ENCODE measurements at places on chromosomes 3 and 15.
A peak's percentile ranks its signal among the peaks of the same experiment; 100 is the strongest.

DNA sequence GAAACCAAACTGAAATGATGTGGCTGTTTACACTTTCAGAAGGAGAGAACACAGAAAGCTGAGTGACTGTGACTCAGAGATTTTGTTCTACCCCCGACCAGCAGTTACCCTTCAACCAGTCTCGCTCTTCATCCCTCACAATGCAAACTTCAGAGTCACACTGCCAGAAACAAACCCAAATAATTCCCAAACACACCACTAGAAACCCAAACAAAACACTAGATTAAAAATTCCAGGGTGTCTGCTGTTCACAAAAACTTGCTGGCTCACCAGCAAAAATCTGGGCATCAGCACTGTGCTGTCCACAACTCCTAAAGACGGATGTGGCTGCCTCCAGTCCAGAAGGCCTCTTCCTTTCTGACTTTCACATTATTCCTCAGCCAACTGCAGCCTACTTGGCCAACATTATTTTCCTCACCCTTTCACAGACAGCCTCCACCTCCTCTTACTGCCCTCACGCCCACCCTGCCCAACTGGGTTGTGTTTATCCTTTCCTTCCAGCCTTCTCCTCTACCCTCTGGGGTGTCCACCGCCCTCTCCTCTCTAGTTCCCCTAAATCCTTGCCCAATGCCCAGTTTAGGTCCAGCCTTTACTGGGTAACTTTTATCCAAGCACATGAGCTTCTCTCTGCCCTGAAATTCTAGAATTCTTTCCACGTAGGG is 71.4 kb downstream of the MECOM start:
- DNase-seq: no peak

DNA sequence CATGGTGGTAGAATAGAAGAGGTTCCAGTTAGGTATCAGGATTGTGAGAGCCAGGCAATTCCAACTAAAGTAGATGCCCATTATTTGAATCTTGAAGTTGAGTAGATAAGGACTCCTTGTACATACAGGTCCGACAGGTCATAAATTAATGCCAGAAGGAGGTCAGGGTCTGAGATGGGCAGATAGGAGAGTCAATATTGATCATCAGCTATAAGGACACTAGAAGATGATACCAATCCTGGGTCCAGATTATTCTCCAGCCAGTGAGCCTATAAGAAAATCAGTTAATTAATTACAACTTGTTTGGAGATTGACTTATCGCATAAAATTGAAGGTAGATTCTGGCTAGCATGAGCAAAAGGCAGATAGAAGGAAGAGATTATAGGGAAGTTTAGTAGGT is 378.4 kb upstream of the NAALADL2 start:
- DNase-seq: no peak

DNA sequence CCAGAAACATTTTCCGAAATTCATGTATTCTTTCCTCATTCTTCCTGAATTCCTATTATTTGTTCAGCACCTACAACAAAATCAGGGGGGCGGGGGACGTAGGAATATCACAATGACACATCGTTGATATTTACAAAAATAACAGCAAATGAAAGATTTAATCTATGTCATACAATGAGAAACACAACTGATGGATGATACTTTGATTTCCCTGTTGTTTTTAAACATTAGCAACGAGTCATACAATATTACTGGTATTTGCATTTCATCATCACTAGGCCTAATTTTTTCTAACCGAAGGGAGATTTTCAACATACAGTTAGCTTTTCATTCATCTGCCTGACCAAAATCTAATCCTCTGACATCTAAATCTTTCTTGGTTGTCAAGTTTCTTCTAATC is 45.3 kb upstream of the INO80 start:
- no peak for DNase-seq

DNA sequence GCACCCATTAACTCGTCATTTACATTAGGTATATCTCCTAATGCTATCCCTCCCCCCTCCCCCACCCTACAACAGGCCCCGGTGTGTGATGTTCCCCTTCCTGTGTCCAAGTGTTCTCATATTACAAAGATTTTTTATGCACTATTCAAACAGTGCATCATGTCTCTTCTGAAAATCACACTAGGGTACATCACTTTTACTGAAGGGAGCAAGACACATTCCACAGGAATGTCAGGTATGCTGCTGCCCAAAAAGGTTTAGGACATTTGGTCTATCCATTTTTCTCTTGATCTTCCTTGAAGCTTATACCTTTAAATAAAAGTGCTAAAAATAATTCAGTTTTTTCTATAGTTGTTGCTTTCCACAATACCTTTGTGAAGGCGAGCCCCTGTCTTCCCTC is 9.2 kb upstream of the EPHA3 start:
- DNase-seq: no peak

DNA sequence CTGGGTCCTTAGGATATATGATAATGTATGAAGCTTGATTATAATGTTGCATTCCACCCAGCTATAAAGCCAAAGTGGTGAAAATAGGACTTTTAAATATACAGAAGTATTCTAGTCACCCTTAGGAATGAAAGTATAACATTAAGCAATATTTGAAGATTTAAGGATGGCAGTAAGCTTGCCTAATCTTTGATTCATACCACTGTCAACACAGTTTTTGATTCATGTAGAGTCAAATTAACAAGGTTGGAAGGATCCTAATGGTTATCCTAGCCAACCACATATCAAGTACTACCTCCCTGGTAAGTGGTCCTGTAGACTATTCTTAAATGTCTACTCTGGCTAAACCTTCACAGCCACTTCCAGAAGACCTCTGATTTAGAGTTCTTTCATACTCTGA is 18.6 kb downstream of the ARIH1 start:
- DNase-seq: no peak

GRCh38 chr15:35605764-35606449 is 59.9 kb upstream of the DPH6 start:
- DNase-seq: no peak

DNA sequence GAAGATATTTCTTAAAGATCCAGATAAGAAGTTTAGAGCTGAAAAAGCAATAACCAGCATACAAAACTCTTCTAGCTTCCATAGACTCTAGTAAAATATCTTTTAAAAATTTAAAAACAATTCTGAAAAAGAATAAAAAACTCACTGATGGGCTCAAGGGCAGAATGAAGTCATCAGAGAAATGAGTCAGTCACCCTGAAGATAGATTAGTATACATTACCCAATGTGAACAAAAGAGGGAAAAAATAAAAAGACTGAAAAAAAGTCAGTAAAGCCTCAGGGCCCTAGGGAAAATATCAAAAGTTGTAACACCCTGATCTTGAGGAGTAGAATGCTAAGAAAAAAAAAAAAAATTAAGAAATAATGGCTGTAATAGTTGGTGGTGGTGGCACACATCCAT is 11.4 kb downstream of the DET1 start:
- DNase-seq: no peak

- no peak for DNase-seq
These were observed 674.4 kb downstream of the NTRK3 start for GRCh38 chr15:87582169-87582568.

DNA sequence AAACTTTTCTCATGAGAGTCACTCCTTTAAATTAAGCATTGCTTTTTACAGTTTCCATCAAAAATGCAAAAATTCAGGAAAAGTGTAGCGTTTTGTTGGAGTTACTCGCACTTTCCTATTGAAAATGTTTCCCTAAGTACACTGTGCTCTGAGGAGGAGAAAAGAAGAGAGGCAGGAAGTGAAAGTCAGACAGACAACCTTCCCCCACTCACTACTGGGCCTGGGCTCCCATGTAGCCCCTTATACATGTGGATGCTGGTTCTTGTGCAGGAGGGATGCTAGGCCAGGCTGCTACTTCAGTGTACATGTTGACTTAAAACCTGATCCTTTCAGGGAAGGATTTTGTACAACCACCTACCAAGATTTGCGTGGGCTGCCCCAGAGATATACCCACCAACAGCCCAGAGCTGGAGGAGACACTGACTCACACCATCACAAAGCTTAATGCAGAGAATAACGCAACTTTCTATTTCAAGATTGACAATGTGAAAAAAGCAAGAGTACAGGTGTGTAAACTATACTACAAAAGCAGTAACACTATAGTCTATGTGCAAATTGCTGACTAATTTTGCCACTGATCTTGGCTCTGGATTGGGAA is 15.1 kb downstream of the KNG1 start:
- no peak for DNase-seq

DNA sequence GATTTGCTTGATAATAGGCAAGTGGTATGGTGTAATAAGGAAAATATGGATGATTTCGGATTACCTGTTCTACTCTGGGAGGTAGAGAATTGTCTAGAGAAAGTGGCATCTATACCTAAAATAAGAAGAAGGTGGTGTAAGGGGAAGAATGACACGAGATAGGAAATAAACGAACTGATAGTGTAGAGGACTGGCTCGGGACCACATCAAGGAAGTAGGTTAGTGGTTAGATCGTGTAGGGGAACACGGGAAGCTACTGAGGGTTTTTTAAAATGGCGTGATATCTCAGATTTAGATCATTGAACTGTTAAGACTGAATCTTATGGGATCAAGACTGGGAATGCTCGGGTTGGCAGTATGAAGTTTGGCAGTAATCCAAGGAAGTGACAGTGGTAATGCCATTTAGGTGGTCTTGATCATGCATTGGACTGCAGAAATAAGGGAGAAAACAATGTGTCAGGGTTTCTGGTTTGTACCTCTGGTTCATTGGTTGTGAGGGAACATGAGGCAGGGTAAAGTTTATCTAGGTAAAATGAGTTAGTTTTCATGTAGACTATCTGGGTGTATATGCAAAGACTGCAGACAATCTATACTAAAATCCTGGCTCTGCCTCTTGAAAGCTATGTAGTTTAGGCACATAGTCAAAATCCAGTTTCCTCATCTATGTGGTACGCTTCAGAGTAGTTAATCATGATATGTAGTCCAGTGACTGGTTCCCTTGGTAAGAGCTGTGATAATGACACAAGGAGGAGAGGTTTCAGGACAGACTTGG is 7.4 kb downstream of the RPL14 start:
- DNase-seq: no peak

- no peak for DNase-seq
These were observed 120.2 kb upstream of the CHD2 start for GRCh38 chr15:92779874-92780273.

DNA sequence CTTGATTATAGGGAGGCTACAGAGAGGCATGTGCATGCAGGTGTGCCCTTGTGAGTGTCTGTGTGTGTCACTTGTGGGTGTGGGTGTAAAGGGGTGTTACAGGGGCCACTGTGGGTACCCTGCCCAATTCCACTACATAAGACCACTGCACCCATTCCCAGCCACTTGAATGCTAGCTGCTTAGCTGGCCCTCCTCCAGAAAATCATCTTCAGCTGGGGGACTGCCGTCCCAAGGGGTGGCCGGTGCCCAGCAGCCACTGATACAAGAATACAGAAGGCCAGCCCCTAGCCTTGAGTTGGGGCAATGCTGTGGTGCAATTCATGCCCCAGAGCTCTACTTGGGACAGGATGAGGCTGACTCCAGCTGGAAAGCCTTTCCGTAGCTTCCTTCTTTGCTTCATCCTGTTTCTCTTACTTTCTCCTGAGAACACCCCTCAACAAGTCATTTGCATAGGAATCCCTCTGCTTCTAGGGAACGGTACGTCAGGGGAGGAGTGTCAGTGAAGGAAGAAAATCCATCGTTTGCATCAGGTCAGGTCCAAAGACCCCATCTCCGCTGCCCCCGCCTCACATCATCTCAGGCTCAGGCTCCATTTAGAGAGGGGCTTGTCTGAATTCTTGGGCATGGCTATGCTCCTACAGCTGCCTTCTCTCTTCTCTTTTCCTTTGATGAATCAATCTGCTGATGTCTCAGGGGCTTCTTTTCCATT is 72.0 kb downstream of the SCN5A start:
- DNase-seq: no peak

DNA sequence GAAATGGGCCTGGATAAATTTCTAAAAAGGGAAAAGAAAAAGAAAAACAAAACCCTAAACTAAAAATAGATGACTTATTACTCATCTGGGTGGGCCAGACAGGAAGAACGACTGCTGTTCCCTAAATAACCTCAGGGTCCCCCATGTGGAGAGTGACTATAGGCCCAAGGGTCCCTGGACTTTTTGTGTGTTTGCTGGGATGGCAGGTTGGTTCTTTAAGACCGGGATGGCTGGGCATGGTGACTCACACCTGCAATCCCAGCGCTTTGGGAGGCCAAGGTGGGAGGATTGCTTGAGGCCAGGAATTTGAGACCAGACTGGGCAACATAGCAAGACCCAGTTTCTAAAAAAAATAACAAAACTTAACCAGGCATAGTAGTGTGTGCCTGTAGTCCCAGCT is 43.8 kb upstream of the TRA2B start:
- DNase-seq: no peak

DNA sequence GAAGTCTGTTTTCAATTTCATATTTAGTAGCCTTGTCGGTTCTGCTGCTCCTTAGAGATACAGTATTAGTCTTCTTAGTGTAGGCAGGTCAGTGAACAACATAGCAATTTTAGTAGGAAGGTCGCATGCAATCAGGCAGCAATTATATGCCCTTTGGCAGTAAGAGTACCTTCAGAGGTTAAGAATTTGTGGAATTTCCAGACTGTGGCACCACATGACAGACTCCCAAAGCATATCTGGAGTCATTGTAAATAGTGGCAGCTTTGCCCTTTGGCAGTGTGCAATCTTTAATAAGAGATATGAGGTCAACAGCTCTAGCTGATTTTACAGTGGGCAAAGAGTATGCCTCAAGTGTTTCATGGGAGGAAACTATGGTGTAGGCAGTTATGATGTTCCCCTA is 1532.5 kb upstream of the CADM2 start:
- DNase-seq: peak; percentile 9

DNA sequence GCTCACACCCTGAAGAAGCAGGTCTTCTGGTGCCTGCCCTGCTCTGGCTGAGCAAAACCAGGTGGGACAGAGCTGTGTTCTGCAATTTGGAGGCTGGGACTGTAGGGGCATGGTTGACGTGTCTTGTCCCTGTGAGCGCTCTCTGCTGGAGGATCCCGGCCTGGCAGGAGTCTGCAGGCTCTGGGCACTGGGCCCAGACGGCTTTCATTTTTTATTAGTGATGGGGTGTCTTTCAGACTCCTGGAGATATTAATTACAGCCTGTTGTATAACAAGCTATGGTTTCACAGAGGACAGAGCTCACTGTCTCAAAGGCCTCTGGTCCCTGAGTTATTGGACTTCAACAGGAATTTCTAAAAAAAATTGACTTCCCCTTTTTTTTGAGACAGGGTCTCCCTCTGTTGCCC is 29.5 kb upstream of the ZNF710 start:
- DNase-seq: peak; percentile 39

- DNase-seq: no peak
These were observed 1.2 kb downstream of the STARD5 start for GRCh38 chr15:81322676-81323253.

GRCh38 chr3:124552224-124552623 is 178.0 kb upstream of the UMPS start:
- no peak for DNase-seq
